Keratinocyte (primary cell): ENCODE measurements at places on chromosomes 13 and 19.

DNA sequence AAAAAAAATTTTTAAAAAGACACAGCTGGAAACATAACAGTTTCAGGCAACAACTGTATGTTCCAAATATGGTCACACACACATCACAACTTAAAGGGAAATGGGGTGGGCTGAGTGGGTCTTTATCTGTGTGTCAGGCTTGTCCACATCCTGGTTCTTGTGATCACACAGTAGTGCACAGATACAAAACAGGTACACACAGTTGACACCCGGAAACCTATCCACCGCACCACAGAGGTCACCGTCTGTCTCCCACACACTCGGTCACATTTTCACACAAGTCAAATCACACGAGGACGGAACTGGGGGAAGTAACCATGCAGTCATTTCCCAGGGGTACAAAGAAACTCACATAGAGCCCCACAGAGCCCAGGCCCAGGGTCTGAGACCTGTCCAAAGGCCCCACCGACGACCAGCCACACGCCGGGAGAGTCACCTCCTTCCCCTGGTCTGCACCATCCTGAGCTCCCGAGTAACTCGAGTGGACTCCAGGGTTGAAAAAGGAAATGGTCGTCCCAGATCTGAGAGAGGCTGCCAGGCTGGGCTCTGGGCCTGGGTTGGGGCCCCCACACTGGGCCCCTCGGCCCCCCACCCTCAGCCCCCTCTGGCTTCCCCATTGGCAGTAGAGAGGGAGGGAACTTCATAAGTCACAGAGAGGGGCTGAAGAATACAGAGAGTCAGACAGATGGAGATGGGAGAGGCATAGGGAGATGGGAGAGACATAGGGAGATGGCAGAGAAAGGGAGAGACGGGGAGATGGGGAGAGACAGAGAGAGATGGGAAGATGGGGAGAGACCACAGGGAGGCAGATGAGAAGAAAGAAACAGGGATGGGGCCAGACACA, 1.3 kb upstream of the PPAN start:
- no peak for DNase-seq

- DNase-seq: no peak
Observed at GRCh38 chr13:51838240-51838846, 6.6 kb downstream of the TMEM272 start.

DNA sequence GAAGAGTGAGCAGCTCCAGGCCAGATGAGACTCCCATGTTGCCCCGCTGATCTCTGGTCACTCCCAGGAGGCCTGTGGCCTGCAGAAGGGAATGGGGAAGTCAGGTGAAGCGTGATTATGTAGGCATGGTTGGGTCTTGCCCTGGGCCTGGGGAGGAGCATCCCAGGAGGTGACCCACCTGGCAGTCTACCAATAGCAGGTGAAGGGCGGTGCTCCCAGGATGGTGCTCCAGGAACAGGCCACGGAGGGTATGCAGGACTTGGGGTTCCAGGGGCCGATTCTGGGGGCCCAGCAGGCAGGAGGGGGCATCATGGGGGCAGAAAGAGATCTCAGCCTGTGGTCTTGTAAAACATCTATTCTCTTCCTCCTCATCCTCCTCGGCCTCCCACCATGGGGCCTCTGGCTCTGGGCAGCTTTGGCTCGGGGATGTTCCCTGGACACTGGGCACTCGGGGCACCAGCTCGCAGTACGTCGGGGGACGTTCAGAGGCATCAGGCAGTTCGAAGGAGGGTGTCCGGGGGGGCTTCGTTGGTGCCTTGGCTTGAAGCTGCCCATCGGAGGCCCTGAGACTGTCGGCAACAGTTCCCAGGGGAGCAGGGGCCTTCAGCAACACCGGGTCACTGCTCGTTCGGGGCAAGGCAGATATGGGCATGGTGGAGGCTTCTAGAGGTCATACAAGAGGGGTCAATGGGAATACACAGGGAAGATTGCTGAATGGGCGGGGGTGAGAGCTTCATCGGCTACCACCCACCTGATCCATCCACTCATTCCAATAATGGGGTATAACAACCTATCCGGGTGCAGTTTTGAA, 12.4 kb downstream of the SH2D3A start:
- DNase-seq: no peak

DNA sequence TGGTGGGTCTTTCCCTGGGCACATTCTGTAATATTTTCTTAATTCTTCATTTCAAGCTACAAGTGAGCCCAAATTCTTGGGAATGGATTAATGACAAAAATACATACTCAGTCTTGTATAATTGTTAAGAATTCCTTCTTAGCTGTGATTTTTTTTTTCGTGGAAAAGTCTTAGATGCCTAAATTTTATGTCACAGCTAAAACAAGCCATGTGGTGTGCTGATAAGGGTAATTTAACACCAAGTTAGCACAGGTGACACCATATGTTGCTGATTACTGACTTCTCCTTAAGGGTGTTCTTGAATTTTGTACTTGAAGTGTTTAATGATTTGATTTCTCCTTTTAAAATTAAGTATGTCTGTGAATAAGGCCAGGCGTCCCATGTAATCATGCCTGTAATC, 29.3 kb downstream of the WDFY2 start:
- DNase-seq: no peak

GRCh38 chr19:11507370-11508078, 1.9 kb upstream of the ZNF653 start:
- DNase-seq: no peak

DNA sequence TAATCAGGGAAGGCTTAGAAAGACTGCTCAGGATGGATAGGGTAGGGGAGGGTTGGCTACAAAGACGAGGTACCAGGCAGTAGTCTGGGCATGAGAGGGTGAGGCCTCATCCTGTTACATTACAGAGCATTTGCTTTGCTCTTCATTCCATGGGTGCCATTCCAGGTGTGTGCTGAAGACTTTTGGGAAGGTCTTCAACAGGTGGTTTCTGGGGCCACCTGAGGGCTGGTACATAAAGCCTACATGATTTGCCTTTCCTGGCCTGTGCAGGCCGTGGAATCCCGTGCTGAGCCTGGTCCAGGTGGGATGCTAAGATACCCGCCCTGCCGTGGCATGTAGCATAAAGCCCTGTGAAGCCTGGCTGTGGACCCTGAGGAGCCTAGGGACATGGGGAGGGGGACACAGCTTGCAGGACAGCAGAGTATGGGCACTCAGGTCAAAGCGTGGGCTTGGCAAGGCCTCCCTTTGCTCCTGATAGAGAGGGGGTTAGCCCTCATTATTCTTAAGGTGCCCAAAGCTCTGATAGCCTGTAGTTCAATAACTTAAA, 55.6 kb upstream of the ZNF536 start:
- no peak for DNase-seq

- no peak for DNase-seq
Observed at GRCh38 chr19:45163751-45164460, 3.1 kb upstream of the NKPD1 start.

GRCh38 chr13:99871249-99871898, 100.2 kb downstream of the ZIC5 start:
- DNase-seq: no peak

DNA sequence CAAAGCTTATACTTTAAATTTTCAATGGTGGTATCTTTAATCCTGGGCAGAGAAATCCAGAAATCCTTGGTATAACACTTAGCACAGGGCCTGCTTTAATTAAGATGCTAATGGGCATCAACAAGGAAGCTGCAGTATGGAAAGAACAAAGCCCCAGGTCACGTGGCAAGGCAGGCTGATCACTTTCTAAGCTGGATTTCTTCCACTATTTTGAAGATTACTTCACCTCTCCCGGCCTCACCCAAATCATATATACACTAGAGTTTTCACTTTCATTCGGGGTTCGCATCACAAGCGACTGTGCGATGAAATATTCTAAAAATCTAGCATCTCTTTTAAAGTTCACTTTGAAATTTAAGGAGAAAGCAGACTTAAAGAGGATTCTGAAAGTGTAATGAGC, 71.8 kb downstream of the STARD13 start:
- no peak for DNase-seq

DNA sequence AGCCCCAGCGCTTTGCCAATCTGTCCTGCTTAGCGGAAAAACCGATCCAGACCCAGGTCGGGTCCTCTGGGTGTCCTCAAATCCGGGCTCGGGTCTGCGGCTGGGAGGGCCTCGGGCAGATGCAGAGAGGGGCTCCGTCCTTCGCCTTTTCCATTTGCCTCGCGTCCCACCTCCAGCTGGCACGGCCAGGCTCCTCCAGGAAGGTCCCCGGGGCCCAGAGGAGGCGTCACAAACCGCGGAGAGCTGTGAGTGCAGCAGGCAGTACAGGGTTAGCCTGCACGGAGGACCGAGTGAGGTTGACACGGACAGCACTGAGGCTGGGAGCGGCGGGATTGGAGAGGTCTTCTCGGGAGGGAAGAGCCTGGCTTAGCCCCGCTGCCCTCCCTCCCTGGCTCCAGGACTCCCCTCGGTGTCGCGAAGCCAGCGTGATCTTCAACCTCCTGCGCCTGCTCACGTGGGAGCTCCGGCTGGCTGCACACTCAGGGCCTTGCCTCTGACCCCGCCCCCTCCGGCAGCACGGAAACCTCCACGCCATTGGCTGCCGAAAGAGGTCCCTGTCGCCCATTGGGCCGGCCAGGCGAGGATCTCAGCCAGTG, 2.8 kb upstream of the IFNL2 start:
- DNase-seq: no peak

DNA sequence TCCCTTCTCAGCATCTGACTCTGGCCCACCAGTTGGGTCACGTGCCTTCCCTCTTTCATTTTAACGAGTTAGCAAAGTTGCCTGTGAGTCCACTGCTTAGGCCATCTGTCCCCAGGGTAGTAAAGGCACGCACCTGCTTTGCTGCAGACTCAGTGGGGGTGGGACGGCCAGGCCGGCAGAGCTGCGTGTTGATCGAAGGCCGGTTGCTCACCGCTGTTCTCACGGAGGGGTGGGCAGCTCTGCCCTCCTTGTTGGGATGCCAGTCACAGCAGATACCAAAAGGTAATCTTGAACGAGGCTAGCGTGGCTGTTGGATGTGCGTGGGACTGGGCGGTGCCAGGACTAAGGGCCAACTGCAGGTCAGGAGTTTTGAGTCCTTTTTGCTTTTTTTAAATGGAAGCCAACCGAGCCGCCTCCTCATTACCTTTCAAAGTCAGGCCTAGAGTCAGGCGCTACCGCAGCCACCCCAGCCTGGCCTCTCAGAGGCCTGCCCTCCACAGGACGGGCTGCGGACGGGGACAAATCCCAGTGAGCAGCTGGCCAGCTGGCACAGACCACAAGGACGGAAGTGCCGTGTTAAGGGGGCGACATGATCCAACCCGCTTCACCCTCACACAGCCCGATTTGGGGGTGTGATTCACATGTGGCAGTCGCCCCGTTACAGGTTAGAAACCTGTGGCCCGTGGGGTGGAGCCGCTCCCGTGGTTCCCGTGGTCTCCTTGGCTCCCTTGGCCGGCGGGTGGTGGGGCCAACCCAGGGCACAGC, 20.6 kb downstream of the ADPRHL1 start:
- DNase-seq: no peak

GRCh38 chr19:1355568-1356507, 27.9 kb upstream of the NDUFS7 start:
- no peak for DNase-seq

- DNase-seq: no peak
Observed at GRCh38 chr13:30235216-30235615, 72.1 kb downstream of the KATNAL1 start.

GRCh38 chr13:111065698-111066097, 49.4 kb upstream of the ARHGEF7 start:
- no peak for DNase-seq

DNA sequence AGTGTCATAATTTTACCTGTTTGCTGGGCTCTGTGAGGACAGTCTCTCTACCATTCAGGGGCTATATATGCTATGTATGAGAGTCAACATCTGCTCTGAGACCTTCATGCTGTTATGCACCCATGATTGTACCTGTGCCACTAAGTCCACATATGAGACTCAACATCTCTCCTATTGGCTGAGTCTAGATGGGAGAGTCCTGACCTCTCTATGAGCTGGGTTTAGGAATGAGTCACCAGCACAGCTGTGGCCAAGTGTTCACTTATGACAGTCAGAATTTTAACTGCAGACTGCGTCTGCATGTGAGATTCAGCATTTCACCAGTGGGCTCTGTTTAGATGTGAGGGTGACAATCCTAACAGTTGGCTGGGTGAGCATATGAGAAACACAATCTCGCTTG, 49.5 kb downstream of the ZNF729 start:
- DNase-seq: no peak

GRCh38 chr13:93848247-93848646, 621.6 kb downstream of the GPC6 start:
- DNase-seq: no peak

GRCh38 chr19:18321734-18322102, 1.2 kb downstream of the LSM4 start:
- no peak for DNase-seq

DNA sequence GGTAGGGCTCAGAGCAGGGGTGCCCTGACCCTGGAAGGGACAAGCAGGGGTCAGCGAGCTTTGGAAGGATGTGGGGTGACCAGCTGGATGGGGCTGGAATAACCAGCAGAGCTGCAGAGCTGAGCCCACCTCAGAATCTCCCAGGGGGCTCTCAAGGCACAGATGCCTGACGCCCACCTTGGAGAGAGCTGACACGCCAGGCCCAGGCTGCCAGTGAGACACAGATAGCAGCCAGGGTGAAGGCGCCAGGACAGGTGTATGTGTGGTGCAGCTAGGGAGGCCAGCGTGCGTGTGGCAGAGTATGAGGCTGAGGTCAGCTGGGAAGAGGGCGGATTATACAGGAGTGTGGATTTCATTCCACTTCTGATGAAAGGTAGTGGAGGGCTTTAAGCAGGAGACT, 8.9 kb downstream of the AP1M1 start:
- DNase-seq: no peak

GRCh38 chr13:29948244-29948643, 97.8 kb upstream of the UBL3 start:
- DNase-seq: no peak

DNA sequence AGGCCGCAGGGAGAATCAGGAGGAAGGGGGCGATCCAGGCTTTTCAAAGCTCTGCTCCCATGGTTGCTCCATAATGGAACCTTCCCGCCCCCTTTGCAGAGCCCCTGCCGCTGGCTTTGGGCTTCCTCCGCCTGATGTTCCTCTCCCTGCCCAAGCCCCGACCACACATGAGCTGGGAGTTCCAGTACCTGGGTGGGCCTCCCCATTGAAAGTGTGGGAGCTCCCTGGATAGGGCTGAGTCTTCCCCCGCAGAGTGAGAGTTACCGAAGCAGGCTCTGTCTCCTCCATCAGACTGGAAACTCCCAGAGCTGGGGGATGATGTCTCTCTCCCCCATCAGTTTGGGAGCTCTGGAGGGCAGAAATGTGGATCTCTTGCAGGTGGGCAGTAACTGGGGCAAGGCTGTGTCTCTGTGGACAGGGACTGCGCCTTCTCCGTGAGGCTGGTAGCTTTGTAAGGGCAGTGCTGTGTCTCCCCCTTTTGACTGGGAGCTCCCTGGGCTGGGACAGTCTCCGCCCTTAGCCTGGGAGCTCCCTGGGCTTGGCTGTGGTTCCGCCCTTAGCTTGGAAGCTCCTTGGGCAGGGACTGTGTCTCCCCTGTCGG, 722 bp downstream of the DCAF15 start:
- DNase-seq: no peak
